ENCODE measurements at places on chromosomes 5 and 9. TPM values are rescaled to one million over a fixed set of nuclear protein-coding genes. Genes with fewer than 3 reads are reported as not detected.

DNA sequence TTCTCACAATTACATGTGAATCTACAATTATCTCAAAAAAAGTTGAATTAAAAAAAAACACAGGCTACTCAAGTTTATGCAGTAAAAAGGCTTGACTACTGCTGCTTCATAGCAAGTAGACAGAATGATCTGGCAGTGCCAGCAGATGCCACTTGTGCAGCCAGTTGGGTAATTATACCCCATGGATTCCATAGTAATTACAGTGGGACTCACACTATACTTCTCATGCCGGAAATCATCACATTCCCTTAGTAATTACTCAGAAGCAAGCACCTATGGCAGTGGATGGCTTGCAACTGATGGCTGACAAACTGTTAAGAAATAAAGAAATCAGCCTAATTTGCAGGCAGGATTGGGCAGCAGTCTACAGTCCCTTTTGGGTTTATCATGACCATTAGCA lies 463.2 kb upstream of the KLF4 start:
- no peak for DNase-seq

GRCh38 chr9:105157171-105157583 lies 87.3 kb upstream of the SLC44A1 start:
- DNase-seq = no peak

GRCh38 chr9:91028166-91028827 lies 226.7 kb downstream of the SYK start:
- DNase-seq = no peak

DNA sequence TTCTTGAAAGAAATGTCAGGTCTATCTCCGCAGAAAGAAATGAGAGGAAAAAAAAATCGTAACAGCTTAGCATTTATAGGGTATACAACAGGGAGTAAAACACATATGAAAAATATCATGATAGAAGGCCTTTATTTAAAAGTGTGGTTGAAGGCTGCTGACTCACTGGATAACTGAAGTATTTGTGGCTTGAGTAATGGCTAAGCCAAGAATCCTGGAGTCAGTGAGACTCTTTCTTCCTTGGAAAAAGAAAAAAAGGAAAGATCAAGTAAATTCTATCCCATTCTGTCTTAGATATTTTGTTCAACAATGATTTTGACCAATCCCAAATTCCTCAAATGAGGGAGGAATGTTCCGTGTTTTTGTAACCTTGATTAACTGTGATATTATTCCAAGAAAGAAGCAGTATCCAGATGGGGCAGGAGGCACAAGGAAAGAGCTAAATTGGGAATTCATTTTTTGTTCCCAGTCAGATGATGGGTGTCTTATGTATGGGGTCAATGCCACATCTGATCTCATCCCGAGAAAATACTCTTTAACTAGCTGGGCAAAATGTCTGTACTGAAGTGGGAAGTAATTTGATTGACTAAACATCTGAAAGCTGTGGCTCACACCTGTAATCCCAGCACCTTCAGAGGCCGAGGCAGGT lies 64.3 kb upstream of the MYO10 start:
- no peak for DNase-seq

DNA sequence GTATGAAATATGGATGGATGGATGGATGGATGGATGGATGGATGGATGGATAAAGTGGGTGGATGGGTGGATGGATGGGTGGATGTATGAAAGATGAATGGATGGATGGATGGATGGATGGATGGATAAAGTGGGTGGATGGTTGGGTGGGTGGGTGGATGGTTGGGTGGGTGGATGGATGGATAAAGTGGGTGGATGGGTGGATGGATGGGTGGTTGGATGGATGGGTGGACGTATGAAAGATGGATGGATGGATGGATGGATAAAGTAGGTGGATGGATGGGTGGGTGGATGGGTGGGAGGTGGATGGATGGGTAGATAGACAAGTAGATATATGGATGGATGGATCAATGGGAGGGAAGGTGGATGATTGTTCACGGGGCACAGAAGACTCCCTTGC lies 19.0 kb downstream of the UNC5A start:
- no peak for DNase-seq

Gene SLC35D2
- 44.0 TPM for total RNA-seq

Gene SPZ1
- not detected for total RNA-seq

Gene TNIP1
- 103 TPM for total RNA-seq

GRCh38 chr5:168609806-168610482 lies 30.8 kb upstream of the PANK3 start:
- DNase-seq = no peak

- no peak for DNase-seq
These were observed 52.8 kb upstream of the TUT7 start for GRCh38 chr9:86407022-86407421.

- DNase-seq = peak; percentile 20
These were observed 804 bp downstream of the TTC39B start for GRCh38 chr9:15306068-15306756.

- no peak for DNase-seq
These were observed 54.5 kb downstream of the BNC2 start for GRCh38 chr9:16816011-16816410.

DNA sequence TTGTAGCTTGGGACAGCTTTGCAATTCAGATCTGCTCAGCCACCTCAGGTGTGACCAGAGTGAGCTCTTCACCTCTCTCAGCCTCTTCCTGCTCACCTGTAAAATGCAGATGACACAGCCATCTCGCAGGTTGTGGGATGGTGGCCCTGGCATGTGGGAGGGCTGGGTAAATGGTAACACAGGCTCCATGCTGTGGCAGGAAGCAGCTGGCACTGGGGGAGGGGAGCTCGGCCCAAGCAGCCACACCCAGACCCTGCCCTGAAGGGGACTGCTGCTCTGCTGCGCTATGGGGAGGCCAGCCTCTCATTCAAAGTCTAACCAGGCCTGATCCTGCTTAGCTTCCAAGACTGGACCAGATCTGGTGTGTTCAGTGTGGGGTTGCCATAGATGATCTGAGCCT lies 24.1 kb downstream of the PHF2 start:
- no peak for DNase-seq

DNA sequence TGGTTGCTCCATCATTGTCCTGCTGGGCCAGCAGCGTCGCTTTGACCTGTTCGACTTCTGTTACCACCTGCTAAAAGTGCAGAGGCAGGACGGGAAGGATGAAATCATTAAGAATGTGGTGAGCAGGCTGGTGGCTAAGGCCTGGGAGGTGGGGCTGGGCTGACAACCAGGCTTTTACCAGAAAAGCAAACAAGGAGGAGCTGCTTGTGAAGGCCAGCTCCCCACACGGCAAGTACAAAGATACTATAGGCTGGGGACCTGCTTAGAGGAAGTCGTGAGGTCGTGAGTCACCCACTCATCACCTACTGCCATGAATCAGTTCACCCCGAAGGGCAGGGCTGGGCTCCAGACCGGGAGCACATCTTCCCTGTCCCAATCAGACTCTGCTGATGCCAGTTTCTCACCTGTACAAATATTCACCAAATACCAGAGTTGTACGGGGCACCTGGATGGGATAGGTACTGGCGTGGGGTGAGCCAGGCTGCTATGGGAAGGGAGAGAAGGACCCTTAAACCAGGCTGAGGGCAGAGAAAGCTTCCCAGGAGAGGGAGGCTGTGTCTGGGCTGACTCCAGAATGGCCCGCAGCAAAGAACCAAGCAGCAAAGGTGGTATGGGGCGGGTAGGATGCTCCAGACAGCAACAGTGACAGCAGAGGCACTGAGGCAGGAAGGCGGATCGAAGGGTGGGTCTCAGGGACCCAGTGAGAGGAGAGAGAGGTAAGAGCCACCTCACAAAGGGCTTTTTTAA lies 69.3 kb upstream of the NIPAL4 start:
- no peak for DNase-seq

GRCh38 chr5:67998709-67999261 lies 216.8 kb upstream of the PIK3R1 start:
- DNase-seq = peak; percentile 60

Gene DTWD2
- total RNA-seq = 8.7 TPM

- DNase-seq = no peak
These were observed 42.6 kb downstream of the RGS3 start for GRCh38 chr9:113506090-113506589.

DNA sequence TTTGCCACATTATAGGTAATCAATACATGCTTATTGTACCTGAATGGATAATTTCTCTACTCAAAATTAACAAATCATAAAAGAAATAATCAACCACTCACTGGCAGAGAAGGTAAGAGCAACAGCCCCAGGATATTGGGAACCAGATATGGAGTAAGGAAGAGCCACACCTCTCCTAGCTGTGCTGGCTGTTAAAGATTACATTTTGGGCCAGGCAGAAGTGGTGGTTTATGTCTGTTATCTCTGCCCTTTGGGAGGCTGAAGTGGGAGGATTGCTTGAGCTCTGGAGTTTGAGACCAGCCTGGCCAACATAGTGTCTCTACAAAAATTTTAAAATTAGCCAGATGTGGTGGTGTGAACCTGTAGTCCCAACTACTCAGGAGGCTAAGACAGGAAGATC lies 56.4 kb downstream of the BHMT start:
- DNase-seq = no peak

DNA sequence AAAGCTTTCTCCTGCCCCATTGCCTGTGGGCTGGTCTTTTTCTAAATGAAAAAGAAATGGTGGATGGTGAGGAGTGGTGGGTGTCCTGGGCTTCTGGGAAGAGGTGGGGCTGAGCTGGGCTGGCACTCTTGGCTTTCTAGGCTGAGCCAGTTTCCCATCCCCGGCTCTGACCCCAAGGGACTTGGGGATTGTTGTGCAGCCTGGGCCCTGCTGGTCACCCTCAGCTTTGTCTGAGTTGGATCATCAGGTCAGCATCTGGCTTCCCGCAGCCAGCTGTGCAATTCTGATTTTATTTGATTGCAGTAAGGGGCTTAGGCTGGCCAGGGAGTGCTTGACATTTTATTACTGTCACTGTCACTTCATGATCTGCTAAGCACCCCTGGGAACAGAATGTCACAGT lies 25.3 kb downstream of the GLRA1 start:
- DNase-seq = no peak

- no peak for DNase-seq
These were observed 684 bp downstream of the DNAJA1 start for GRCh38 chr9:33025572-33026342.

Gene ORM2
- not detected for total RNA-seq

GRCh38 chr5:40603378-40603777 lies 76.3 kb upstream of the PTGER4 start:
- DNase-seq = no peak

DNA sequence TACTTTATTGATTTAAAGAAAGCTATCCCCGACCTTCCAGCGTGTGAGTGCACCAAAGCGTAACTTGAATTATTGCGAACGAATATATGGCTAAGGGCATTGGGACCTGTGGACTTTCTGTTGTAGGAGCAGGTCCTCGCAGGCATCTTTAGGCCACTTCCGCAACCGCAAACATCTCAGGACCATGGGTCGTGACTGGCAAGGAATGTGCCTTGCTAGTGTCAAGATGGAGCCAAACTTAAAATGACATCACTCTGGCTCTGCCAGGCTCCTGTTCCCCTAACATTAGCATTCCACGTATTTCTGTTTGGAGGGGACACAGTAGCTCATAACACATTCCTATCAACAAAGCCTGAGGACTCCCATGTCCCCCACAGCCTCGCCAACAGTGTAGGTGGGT lies 44.1 kb upstream of the OLFM1 start:
- DNase-seq = no peak

Gene FGF18
- total RNA-seq = 0.81 TPM

Gene TMEM232
- not detected for total RNA-seq

Gene ZNF189
- total RNA-seq = 28.2 TPM

- DNase-seq = no peak
These were observed 18.8 kb downstream of the DDX46 start for GRCh38 chr5:134777366-134777765.

DNA sequence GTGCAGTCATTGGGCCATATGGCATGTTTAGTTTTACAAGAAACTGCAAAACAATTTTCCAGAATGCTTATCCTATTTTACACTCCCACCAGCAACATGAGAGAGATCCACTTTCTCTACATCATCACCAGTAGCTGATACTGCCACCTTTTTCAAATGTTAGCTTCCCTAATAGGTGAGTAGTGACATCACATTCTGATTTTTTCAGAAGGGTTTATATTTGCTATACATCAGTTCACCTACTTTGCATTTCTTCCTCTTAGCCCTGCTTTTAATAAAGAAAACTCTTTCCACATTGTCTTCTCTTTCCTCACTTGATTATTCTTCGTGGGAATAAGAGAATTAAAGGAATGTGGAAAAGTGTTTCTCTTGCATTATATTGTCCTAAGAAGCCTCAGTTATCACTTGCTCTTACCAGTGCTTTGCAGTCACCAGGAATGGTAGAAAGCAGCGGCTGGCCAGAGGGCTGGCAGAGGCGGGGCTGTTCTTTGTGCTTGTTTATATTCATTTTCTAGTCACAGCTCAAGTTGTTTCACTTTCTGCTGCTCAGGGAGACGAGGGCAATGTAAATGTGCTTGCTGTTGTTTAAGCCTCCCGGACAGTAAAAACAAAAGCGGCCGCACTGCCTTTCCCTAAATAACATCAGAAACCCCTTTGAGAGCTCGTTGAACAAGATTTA lies 164.8 kb downstream of the HSD17B3 start:
- DNase-seq = no peak

GRCh38 chr5:150945947-150946346 lies 41.2 kb upstream of the ZNF300 start:
- DNase-seq = no peak

GRCh38 chr5:14145435-14146334 lies 2.5 kb downstream of the TRIO start:
- DNase-seq = no peak

Gene ARSI
- 0.41 TPM for total RNA-seq

DNA sequence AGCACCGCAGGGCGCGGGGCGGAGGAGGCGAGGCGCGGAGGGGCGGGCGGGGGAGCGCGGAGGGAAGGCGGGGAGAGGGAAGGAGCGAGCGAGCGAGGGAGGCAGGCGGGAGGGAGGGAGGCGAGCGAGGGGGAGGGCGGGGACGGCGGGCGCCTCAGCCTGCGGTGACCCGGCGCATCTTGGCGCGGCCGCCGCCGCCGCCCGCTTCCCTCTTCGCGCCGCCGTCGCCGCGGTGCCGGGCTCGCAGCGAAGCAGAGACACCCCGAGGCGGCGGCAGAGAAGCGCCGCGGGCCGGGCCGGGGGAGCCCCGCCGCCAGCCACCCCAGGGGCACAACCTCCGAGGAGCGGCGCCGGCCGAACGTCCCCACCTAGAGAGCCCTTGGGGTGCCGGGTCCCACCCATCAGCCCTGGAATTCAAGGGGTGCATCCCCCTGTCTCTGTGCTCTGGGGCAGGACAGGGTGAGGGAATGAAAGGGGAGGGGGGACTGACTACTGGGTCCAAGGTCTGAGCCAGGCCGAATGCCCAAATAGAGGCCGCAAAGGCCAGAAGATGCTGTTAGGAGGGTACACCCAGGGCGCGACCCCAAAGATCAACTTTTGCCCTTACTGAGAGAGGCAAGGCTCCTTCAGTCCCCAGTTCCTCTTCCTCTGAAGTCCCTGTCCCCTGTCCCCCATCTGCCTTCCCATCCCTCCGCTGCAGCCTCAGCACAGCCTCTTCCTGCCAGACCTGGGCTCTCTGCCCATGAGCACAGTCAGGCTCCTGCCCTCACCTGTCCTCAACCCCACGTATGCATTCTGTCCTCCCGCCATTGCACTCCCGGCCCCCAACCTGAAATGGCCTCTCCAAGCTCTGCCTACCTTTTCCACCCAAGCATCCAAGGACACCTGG lies at the start of gene ADAMTS2:
Gene ADAMTS2, minus strand, starts transcription at position 29 of the 889 bp plus-strand sequence. CDS start 133 bp downstream, outside the sequence.
- DNase-seq = no peak
